ENCODE measurements at places on chromosomes 11 and 22.

DNA sequence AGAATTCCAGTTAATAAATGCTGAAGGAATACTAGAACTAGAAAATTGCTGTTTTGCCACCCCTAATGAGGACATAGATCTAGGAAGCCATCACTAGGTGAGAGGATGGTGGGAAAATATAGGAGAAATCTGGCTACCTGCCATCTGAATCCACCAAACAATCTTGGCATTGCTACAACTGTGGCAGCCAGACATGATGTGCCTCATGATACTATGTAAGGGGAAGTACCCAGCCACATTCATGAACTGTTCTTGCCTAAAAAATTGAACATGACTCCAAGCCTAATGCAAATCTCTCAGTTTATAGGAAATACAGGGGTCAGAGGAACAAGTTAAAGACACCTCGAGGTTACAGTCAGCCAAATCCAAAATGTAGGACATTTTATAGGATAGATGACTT lies 72.8 kb downstream of the SFI1 start:
- DNase-seq = no peak

GRCh38 chr11:69509381-69509780 lies 27.9 kb downstream of the LINC01488 start:
- no peak for DNase-seq

DNA sequence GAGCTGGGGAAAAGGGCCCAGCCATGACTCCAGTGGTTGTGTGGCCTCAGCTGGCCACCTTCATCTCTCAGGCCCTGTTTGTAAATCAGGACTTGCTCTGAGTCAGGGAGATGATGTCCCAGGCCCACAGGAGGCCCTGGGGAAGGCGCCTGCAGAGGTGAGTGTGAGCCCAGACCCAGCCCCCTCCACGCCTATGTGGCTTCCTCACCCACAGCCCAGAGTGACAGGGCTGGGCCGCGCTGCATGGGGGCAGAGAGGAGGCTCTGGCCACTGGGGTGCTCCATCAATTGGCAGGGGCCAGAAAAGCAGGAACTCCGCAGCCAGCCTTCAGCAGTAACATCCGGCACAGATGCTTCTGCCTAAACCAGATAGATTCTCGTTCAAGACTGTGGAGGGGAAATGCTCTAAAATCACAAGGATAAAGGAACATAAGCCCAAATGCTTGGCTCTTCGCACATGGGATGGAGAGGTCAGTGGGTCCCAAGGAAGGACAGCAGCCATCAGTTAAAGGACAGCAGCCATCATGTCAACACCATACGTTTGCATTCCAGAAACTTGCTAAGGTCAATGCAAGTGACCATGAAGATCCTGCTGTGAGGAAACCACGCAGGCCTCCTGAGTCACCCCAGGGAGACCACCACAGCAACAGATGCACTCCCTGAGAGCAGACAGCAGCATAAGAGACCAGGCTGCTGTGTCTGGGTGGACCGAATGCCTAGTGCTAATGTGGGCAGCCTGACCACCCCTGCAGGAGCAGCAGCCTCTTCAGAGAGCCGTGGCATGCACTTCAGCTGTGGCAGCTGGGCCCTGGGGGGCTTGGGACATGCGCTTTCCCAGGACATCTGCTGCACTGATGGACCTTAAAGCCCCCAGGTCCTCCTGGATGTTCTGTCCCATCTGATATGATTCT lies 28.3 kb downstream of the OSBPL5 start:
- DNase-seq = no peak

DNA sequence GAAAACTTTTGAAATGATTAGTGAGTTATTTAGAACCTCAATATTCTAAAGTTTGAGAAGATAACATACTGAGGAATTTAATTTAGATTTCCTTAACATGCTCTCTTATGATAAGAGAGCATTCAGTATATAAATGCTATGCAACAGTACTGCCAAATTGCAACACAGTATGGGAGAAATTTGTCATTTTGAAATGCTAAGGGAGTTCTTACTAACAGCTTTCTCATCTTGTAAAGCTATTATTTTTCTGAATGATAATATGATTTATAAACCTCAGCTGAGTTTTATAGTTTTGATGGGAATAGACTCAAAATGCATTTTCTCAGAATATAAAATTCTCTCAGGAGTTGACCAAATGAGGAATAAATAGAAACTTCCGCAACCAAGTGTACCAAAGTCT lies 108.4 kb downstream of the SPON1 start:
- DNase-seq = no peak

DNA sequence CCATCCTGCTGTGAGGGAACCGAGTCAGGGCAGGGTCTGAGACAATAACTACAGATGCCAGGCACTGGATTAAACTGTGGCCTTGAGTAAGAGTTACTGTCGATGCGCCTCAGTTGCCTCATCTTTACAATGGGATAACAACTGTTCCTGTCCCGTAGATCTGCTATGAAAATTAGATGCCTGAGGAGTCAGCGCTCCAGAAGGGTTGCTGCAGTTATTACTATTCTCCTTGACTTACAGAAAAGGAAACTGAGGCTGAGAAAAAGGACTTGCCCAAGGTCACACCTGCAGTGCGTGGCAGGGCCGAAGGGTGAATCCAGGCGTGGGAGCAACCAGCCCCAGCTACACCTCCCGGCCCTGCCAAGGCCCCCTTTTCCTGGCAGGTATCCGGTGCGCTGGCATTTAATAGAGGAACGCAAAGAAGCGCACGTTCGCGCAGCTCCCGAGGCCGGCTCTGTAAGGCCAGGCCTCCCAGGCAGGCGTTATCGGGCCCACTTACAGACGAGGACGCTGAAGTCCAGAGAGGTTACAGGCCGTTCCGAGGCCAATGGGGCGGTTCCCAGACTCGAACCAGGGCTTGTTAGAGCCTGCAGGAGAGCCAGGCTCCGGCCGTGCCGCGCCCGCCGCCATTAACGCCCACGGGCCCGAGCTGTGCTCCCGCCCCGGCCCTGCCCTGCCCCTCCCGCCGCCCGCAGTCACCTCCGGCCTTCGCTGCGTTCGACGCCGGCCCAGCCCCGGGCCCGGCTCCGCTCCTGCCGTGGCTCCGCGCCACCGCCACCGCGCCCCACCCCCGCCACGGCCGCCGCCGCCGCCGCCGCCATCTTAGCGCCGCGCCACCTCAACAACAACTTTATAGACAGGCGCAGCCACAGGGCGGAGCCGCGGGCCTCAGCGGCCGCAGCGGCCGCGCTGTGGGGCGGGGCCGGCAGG lies at the start of gene C11orf68:
C11orf68 (minus strand) TSS at position 852 of the 930 bp plus-strand sequence; CDS start at position 821, 31 bp downstream.
- no peak for DNase-seq

DNA sequence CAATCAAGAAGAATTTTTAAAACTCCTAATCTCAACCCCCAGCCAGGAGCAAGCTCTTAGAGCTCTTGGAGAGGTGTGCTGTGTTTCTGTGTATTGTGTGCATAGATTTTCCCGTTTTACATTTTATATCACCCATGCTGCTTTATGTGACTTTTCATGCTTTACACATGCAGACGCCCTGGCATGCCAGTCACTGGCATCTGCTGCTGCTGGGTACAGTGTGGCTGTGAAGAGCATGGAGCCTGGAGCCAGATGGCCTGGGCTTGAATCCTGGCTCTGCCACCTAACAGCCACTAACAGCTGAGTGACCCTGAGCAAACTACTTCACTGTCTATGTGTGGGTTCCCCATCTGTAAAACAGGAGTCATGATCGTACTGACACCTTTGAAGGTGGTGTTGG lies 23.1 kb downstream of the POLR3H start:
- DNase-seq = no peak

DNA sequence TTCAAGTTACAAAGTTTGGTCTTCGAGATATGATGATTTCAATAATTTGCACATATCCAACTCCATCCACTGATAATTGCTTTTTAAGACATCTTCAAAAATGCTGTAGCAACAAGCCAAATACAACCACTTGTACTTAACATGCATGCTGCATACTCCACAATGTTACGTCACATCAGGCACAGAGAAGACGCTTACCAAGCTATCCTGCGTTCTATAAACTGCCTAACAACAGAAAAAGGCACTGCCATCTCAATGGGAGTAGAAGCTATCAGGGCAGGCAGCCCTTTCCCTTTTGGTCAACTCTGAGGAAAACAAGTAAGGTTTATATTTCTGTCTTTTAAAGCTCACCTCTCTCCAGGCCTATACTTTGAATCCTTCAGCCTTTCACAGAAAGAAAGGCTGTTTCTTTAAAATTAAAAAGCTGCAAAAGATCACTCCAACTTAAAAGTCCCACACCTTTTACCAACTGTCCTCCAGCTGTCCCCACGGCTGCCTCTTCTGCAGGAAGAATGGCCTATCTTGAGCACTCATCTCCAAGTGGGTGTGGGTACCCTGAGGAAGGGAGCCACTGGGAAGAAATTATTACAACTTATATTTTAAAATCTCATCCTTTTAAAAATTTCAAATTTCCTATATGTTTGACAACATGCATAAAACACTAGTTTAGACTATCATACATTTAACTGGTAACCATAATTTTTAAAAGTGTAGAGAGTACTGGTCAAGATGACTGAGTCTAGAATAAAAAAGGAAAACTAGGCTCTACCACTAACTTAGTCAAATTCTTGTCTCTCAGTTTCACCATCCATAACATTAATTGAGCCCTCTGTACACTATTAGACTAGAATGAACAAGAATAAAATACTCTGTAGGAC lies 14.5 kb downstream of the PHF21A start:
- DNase-seq = no peak

DNA sequence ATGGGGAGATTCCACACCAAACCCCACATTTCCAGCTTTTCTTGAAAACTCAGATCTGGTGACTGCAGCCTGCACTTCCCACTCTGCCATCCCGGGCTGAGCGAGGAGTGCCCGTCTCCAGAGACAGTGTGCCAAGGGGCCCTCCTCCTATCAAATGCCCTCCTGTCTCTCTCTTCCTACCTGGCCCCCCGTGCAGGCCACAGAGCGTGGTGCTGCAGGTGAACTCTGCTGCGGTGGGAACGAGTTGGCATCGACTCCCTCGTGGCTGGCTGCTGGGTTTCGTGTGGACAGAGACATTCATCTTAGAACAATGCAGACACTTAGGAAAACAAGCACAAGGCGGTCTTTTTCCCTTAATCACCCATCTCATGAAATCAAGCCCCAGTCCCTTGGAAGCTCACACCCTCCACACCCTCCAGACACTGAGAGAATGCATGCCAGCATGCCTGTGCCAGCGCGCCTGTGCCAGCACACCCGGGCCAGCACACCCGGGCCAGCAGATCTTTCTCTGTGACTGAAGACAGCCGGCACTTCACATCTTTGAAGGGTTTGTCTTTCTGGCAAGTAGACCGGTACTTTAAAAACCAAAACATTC lies 65.0 kb downstream of the PARVB start:
- DNase-seq = peak; percentile 17

DNA sequence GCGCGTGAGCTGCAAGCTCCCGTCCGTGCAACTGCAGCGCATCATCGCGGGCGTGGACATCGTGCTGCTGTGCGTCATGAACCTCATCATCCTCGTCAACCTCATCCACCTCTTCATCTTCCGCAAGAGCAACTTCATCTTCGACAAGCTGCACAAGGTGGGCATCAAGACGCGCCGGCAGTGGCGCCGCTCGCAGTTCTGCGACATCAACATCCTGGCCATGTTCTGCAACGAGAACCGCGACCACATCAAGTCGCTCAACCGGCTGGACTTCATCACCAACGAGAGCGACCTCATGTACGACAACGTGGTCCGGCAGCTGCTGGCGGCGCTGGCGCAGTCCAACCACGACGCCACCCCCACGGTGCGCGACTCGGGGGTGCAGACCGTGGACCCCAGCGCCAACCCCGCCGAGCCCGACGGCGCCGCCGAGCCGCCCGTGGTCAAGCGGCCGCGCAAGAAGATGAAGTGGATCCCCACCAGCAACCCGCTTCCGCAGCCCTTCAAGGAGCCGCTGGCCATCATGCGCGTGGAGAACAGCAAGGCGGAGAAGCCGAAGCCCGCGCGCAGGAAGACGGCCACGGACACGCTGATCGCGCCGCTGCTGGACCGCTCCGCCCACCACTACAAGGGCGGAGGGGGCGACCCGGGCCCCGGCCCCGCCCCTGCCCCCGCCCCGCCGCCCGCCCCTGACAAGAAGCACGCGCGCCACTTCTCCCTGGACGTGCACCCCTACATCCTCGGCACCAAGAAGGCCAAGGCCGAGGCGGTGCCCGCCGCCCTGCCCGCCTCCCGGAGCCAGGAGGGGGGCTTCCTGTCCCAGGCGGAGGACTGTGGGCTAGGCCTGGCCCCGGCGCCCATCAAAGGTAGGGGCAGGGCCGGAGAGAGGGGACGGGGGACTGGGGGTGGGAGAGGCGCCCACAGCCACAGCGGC lies 7.3 kb downstream of the PANX2 start:
- DNase-seq = no peak

DNA sequence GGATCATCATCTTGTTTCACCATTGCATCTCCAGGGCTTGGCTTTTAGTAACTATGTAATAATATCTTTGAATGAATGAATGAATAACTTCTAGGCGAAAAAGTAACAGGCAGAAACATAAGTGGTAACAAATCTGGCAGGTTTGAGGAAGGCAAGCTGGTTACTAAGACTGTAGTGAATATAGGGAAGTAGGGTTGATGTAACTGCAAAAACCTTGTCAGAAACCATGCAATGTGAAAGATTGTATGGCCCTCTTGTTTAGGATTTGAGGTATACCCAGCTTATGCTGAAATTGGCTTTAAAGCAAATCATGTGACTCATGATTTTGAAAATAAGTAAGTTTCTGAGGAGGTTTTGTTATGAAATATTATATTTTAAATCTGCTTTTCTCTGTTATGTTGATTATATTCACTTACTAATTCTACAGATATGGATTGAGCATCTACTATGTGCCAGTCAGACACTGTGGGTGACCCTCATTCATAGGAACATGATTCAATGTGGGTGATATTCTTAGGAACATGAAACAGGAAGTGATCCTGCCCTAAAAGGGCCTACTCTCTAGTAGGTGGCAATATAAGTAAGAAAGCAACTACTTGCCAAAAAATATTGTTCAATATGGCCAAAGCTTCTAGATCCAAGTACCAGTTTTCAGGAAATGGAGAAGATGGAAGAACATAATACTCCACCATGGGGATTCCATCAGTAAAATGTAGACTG lies 115.5 kb upstream of the CCDC90B start:
- DNase-seq = no peak

DNA sequence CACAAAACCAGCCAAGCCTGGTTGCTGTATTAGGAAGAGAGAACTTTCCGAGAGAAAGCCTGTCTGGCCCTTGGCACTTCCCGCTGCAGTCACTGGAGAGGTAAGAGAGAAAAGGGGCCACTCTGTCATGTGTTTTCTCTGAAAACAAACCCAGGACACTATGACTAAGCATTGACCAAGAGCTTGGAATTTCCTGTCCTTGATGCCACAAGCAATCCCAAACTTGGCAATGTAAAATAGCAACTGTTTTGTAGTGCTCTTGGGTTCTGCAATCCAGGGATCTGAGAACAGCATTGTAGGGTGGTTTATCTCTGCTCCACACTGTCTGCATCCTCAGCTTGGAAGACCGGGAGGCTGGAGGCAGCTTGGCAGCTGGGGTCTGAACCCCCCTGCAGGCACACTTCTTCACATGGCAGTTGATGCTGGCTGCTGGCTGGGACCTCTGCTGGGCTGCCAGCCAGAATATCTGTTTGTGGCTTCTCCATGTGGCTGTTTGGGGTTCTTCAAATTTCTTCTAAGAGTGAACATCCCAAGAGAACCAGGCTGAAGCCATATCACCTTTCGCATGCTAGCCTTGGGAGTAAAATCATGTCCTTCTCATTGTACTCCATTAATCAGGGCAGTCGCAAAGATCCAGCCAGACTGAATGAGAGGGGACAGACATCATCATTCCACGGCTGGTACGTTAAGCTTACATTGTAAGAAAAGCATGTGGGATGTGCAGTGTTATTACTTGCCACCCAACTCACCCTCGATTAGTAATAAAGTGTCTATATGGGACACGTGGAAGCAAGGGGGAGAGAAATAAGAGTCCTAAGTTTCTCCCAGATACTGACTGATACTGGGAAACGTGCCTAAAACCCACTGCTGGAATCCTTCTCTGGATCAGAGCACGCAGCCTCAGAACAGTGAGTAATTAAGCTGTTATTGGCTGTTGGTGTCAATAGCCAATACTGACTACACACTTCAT lies 537.4 kb upstream of the B3GAT1 start:
- no peak for DNase-seq

Data from non-pigmented ciliary epithelial cell (primary cell).